Lower lobe of right lung (tissue), 2 donors: ENCODE measurements at places on chromosomes 2 and 18. TPM values are rescaled to one million over a fixed set of nuclear protein-coding genes. Genes with fewer than 3 reads are reported as not detected.

DNA sequence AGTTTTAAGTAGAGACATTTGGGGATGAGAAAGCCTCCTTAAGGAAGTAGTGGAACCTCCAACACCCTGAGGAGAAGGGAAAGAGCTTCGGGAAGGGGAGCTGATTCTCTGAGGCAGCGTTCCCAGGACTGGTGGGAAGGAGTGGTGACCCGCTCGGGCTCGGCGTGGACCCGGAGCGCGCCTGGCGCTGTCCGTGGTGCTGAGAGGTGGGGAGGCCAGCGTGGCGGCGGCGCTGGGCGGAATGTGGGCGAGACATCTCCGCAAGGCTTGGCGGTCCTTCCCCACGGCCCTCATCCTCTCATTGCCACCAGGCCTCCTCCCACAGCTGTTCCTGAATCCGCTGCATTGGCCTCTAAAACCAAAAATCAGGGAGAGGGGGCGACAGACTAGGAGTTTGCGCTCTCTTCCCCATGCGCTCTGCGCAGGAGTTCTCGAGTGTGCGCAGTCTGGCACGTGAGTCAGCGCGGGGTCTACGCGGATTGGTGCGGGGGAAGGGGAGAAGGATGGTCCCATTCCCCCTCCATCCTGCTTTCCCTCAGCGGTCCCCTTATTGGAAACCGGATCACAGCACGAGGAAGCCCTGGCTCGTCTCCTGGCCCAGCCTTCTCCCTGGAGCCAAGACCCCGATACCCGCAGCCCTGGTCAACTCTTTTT, 857 bp downstream of the RESP18 start:
- H3K36me3 ChIP-seq, result no peaks in the 10 kb centered on the region
- peaks cover 54% of the 10 kb centered on the region for H3K27me3 ChIP-seq
- DNase-seq, result no peak
- H3K4me1 ChIP-seq, result no peaks in the 10 kb centered on the region

GRCh38 chr2:156321243-156321904, 11.1 kb downstream of the NR4A2 start:
- H3K4me3 ChIP-seq, result peak overlapping the region; percentile 55
- H3K27me3 ChIP-seq, result peaks cover 45% of the 10 kb centered on the region
- H3K36me3 ChIP-seq, result peaks cover 10% of the 10 kb centered on the region
- H3K27ac ChIP-seq, result peak overlapping the region; percentile 77
- H3K4me1 ChIP-seq, result peaks cover 35% of the 10 kb centered on the region
- peak; percentile 49 for DNase-seq

The TNFRSF11A gene
- 3.9 TPM for total RNA-seq

DNA sequence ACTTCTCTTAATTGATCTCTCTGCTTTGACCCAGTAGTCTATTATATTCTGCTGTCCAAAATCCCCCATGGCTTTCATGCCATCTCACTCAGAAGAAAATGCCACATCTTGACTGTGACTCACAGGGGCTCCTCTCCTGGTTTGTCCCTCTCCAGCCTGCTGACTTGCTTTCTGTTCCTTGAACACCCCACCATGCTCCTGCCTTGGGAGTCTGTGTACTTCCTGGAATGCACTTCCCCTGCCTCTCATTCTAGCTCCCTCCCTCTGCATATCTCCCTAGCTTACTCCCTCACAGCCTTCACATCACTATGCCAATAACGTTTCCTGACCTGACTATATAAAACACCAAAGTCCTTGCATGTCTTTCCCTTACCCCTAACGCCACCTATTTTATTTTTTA, 167.2 kb downstream of the TRIB2 start:
- H3K4me3 ChIP-seq, result no peak overlapping the region
- no peak for DNase-seq
- H3K4me1 ChIP-seq, result peaks cover 13% of the 10 kb centered on the region
- H3K27ac ChIP-seq, result no peak overlapping the region
- H3K36me3 ChIP-seq, result no peaks in the 10 kb centered on the region
- no peaks in the 10 kb centered on the region for H3K27me3 ChIP-seq

DNA sequence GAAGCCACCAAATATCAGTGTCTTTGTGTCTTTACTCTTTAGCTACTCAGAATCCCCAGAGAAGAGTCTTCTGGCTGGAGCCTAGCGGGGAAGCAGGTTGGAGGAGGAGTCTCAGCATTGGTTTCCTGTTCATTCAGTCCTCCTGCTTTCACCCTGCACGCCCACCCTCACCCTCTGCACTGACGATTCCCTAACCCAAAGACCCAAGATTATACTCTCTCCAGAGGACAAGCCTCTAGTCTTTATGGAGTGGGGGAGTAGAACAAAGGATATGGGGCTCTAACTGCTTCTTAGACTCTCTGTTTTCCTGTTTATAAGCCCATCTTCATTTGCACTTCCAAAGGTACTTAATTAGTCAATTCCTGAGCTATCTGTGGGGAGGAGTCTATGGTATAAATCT, 338.8 kb downstream of the AGPS start:
- H3K4me1 ChIP-seq, result no peaks in the 10 kb centered on the region
- H3K36me3 ChIP-seq, result no peaks in the 10 kb centered on the region
- DNase-seq, result no peak
- H3K27ac ChIP-seq, result no peak overlapping the region

- no peaks in the 10 kb centered on the region for H3K27me3 ChIP-seq
- H3K4me3 ChIP-seq, result no peak overlapping the region
- H3K27ac ChIP-seq, result no peak overlapping the region
- no peak for DNase-seq
These were observed 30.7 kb upstream of the KLHL14 start for GRCh38 chr18:32803568-32803967.

- H3K4me3 ChIP-seq, result no peak overlapping the region
- no peaks in the 10 kb centered on the region for H3K27me3 ChIP-seq
- no peak overlapping the region for H3K27ac ChIP-seq
- peaks cover under 1% of the 10 kb centered on the region for H3K4me1 ChIP-seq
- DNase-seq, result no peak
These were observed 68.1 kb upstream of the SPRED2 start for GRCh38 chr2:65500310-65501040.

The ANKRD53 gene
- 1.1 TPM for total RNA-seq

DNA sequence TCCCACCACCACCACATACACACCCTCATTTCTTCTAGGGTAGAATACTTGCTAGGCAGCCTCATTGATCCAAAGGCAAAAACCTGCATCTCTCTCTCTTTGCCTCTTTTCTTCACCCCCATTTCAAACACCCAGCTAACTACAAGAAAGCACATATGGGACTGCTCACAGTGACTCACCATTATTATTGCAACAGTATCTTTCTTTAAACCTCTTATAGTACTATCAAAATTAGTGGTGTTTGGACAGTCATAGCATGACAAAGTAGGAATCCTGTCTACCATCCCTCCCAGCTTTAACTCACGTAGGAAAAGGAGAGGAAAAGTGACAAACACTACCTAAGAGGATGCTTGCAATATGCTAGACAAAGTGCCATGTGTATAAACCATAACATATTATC, 422.5 kb upstream of the CRIM1 start:
- DNase-seq, result no peak
- no peaks in the 10 kb centered on the region for H3K36me3 ChIP-seq
- H3K4me3 ChIP-seq, result no peak overlapping the region
- H3K4me1 ChIP-seq, result no peaks in the 10 kb centered on the region

The IFIH1 gene
- total RNA-seq, result 44.1 TPM

DNA sequence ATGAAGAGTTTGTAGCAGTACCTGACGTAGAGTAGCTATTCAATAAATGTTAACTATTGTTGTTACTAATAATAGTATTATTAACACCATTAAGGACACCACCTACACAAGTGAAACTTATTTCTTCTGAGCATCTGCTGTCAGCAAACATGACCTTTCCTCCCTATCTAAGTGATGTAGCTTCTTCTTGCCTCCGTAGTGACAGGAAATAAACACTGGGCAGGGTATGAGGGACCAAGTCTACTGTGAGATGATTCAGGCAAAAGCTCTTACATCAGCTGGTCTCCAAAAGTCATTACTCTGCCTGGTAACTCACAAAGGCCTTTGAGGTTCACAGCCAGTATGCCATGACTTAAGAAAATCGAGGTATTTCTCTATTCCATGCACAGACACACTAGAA, 750.5 kb downstream of the CPS1 start:
- no peaks in the 10 kb centered on the region for H3K36me3 ChIP-seq
- no peaks in the 10 kb centered on the region for H3K27me3 ChIP-seq
- DNase-seq, result no peak
- no peak overlapping the region for H3K27ac ChIP-seq

The NEUROD1 gene
- not detected for total RNA-seq

DNA sequence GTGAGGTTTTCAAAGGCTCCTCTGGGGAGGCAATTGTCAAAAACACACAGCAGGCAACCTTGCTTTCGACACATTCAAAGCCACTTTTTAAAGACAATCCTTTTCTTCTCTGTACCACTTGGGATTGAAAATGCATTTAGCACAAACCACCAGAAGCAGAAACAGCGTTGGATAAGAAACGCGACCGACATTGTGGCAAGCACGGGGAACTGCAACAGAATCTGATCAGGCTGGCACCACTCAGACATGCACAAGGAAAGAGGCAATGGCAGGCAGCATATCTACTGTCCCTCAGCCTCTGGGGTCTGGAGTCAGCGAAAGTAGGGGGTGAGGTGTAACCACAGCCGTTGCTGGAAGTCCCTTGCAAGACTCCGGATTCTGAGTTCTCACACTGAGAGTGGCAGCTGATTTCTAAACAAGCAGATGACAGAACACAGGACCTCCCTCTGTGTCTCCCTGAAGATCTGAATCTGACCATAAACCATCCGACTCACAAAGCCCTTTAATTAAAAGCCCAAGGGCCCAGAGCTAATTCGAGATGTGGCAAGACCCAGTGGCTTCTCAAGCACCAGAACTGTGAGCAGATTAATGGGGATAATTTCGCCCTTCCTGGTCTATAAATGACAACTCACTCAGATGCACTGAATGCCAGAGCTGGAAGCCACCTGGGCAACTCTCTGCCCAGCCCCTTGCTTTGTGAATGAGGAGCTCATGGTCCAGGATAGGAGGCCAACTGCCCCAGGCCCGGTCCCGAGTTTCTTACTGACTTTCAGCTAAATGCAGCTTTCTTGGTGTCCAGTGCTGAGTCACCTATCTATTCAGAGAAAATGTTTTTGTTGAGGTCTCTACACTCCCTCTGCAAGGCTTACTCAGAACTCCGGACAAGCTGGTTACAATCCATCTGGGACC, 29.6 kb downstream of the CYRIA start:
- H3K27ac ChIP-seq, result no peak overlapping the region
- peaks cover 8% of the 10 kb centered on the region for H3K36me3 ChIP-seq
- no peak for DNase-seq
- no peaks in the 10 kb centered on the region for H3K27me3 ChIP-seq
- peaks cover 57% of the 10 kb centered on the region for H3K4me1 ChIP-seq

DNA sequence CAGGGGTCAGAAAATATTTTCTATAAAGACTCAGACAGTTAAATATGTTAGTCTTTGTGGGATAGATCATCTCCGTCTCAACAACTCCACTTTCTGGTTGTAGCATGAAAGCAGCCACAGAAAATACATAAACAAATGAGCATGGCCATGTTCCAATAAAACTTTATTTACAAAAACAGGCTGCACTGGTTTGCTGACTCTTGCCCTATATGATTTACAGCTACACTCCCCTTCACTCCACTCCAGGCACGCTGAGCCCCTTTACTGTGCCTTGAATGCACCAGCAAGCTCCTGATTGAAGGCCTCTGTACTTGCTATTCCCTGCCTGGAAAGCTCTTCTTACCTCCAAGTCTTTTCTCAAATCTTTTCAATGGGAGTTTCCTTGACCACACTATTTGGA, 5.8 kb upstream of the STAMBP start:
- no peak overlapping the region for H3K4me3 ChIP-seq
- H3K27me3 ChIP-seq, result no peaks in the 10 kb centered on the region
- no peak for DNase-seq
- no peak overlapping the region for H3K27ac ChIP-seq
- peaks cover 4% of the 10 kb centered on the region for H3K4me1 ChIP-seq

The ANKRD36C gene
- 22.2 TPM for total RNA-seq

DNA sequence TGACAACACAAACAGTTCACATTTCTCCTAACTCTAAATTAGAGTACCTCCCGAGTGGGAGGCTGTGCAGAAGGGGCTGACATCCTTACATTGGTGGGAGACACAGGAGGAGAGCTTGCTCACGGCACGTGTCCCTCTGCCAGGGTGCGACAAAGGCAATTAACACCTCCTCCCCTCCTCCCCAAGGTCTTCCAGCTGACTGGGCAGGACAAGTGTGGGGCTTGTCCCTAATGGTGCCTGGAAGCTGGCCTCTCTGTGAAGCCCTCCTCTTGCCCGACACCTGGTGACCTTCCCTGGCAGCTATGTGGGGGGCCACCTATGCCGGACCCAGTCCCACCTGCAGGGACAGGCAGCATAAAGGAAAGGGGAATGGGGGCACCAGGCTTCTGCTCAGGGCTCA, 57.0 kb downstream of the FAM168B start:
- peaks cover 36% of the 10 kb centered on the region for H3K27me3 ChIP-seq
- no peak overlapping the region for H3K27ac ChIP-seq
- no peaks in the 10 kb centered on the region for H3K4me1 ChIP-seq
- H3K36me3 ChIP-seq, result no peaks in the 10 kb centered on the region
- no peak overlapping the region for H3K4me3 ChIP-seq

DNA sequence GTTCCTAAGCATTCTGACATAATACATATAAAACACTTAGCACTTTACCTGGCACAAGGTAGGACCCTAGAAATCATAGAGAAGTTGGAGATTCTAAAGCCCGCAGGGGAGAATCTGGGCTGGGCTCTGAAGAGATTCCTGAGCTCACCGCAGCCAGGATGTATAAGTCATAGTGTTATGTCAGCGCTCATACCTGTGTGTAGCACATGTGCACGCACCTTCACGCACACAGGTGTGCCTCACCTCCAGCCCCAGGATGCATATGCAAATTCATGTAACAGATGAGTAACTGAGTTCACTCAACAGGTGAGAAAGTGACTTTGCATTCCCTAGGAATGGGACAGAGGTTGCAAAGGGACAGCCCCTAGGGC, 7.9 kb upstream of the SDC1 start:
- DNase-seq, result no peak
- H3K36me3 ChIP-seq, result no peaks in the 10 kb centered on the region
- no peak overlapping the region for H3K4me3 ChIP-seq
- H3K4me1 ChIP-seq, result no peaks in the 10 kb centered on the region
- H3K27me3 ChIP-seq, result no peaks in the 10 kb centered on the region
- peak overlapping the region; percentile 61 for H3K27ac ChIP-seq

GRCh38 chr2:190835303-190835930, 45.2 kb upstream of the GLS start:
- DNase-seq, result no peak
- H3K27ac ChIP-seq, result no peak overlapping the region
- H3K36me3 ChIP-seq, result no peaks in the 10 kb centered on the region
- H3K4me1 ChIP-seq, result peaks cover 6% of the 10 kb centered on the region
- H3K27me3 ChIP-seq, result no peaks in the 10 kb centered on the region
- no peak overlapping the region for H3K4me3 ChIP-seq

GRCh38 chr2:146415291-146415690, 1429.5 kb upstream of the ACVR2A start:
- H3K4me1 ChIP-seq, result no peaks in the 10 kb centered on the region
- no peaks in the 10 kb centered on the region for H3K27me3 ChIP-seq
- H3K27ac ChIP-seq, result no peak overlapping the region
- H3K36me3 ChIP-seq, result no peaks in the 10 kb centered on the region

GRCh38 chr2:33333433-33333832, 143.0 kb upstream of the RASGRP3 start:
- DNase-seq, result no peak
- H3K27ac ChIP-seq, result no peak overlapping the region
- no peaks in the 10 kb centered on the region for H3K27me3 ChIP-seq
- no peaks in the 10 kb centered on the region for H3K36me3 ChIP-seq
- H3K4me1 ChIP-seq, result no peaks in the 10 kb centered on the region
- no peak overlapping the region for H3K4me3 ChIP-seq
